Posterior cingulate gyrus (tissue), 11 donors: ENCODE measurements at places on chromosomes 5 and 9.

DNA sequence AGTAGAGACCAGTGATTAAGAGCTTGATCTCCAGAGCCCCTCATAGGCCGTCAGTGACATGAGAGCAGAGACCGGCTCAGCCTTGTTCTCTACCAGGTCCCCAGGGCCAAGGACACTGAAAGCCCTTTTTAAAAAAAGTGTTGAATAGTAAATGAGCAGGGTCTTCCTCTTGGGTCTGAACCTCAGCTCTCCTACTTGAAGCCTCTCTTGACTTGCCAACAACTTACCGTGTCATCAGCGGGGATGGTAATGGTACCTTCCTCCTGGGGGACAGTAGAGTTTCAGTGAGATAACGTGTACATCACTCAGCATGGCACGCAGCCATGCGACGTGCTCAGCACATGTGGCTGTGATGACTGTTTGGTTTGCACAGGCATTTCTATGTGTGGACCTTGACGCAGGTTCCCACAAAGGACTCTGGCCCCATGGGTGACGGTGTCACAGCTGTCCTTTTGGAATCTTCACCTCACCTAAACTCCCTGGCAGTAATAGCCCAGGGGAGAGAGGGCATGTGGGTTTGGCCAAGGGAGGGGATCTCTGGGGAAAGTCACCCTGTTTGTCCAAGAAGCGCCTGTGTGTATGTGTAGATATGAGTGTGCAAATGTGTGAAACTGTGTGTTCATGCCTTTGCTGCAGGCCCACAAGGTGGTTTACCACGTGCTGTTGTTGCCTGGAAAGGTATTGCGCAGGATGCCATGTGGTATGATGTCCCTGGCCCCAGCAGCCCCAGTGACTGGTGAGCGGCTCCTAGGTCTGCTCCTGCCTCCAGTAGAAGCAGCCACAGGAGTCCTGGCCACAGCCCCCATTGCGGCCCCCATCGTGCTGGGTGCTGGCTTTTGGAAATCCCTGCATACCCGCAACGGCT, 18.7 kb downstream of the ERGIC1 start:
- DNase-seq, result no peak

- no peak for DNase-seq
Measured at GRCh38 chr9:117705386-117705785, 1.2 kb downstream of the TLR4 start.

DNA sequence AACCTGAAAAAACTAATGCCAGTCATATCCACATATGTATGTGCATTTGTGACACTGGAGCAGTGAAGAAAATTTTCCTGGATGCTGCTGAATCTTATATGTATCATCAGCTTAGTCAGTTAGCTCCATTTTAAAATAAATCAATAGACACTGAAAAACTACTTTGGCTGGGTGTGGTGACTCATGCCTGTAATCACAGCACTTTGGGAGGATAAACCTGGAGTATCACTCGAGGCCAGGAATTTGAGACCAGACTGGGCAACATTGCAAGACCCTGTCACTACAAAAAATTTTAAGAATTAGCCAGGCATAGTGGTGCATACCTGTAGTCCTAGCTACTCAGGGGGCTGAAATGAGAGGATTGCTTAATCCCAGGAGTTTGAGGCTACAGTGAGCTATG, 511.0 kb upstream of the TLE4 start:
- DNase-seq, result no peak

GRCh38 chr5:13910637-13911288, 33.7 kb downstream of the DNAH5 start:
- no peak for DNase-seq

DNA sequence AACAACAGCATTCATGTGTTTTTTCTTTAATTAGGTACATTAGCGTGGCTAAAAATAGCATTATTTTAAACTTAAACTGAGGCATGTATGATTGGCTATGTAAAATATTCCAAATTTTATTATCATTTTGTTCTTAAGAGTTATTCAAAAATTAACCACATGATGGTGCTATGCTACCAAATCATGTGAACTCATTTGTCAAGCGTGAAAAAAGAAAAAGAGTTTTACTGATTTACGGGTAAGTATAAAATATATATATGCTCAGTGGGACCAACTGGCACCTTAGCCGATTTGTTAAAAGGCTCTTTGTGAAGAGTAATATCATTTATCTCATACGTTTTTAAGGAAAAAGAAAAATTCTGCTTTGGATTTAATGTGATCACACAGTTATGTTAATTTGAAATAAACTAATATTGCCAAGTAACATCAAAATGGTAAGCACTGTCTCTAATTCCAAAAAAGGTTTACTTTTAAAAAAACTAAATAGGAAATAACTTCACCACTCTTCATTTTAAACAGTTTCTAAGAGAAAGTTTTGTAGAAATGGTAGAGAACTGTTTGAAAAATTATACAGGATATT, 1042.3 kb downstream of the CDH12 start:
- DNase-seq, result no peak

DNA sequence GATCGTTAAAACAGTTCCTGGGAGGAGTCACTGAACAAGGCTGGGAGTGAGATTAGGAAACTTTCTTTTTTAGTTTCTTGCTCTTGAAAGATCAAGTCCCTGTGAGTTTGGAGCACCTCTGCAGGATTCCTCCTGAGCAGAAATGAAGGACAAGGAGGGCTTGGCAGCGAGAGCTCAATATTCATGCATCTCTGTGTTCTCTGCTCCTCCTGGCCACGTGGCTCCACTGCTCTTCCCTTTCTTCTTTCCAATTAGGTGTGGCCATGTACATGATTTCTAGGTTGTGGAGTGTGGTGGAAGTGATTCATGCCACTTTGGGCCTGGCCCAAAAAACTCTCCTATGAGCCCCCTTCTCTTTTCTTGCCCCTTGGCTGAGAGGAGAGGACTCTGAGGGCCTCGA, 67.2 kb downstream of the FGF18 start:
- no peak for DNase-seq

DNA sequence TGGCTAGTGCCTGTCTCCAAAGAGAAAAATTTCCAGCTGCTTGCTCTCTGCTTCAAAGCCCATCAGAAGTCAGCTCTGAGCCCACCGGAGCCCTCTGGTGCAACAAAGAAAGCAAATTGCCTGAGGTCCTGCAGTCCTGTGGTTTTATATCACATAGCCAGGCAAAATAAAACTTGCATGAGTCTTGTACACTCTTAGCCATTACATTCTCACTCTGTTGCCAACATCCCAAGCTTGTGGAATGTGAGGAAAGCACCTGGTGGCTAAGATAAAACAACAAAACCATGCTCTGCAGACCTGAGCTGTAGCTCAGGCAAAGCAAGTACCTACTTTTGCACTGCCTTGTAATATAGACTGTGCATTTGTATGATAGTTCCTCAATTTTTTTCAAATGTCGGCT, 133.7 kb downstream of the GPBP1 start:
- no peak for DNase-seq

- no peak for DNase-seq
Measured at GRCh38 chr5:108481355-108481931, 99.5 kb upstream of the FBXL17 start.

GRCh38 chr5:158634714-158635113, 465.0 kb downstream of the EBF1 start:
- no peak for DNase-seq

- DNase-seq, result no peak
Measured at GRCh38 chr9:88198341-88198807, 60.1 kb upstream of the SPATA31C2 start.

DNA sequence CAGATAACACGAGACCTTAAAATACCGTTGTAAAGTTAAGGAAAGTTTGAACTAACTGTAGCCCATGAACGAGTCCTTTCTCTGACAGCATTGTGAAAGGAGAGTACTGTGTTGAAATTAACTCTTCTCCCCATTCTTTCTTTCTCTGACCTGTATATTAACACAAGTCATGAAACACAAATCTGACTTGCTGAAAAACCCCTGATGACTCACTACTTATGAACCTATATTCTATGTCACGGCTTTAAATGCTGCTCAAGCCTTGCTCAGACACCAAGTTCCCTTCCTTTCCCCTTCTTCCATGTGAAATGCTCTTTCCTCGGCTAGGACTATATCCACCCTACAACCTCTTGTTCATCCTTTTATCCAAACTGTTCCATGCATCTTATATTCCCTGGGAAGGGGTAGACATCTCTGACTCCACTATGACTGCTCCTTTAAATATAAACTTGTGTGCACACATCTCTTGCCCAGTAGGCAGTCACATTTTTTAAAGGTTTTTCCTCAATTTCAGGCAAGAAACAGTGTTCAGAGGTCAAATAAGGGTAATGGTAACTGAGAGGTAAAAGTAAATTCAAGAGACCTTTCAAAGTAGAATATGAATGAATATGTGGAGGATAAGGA, 142.9 kb downstream of the NFIB start:
- DNase-seq, result no peak

DNA sequence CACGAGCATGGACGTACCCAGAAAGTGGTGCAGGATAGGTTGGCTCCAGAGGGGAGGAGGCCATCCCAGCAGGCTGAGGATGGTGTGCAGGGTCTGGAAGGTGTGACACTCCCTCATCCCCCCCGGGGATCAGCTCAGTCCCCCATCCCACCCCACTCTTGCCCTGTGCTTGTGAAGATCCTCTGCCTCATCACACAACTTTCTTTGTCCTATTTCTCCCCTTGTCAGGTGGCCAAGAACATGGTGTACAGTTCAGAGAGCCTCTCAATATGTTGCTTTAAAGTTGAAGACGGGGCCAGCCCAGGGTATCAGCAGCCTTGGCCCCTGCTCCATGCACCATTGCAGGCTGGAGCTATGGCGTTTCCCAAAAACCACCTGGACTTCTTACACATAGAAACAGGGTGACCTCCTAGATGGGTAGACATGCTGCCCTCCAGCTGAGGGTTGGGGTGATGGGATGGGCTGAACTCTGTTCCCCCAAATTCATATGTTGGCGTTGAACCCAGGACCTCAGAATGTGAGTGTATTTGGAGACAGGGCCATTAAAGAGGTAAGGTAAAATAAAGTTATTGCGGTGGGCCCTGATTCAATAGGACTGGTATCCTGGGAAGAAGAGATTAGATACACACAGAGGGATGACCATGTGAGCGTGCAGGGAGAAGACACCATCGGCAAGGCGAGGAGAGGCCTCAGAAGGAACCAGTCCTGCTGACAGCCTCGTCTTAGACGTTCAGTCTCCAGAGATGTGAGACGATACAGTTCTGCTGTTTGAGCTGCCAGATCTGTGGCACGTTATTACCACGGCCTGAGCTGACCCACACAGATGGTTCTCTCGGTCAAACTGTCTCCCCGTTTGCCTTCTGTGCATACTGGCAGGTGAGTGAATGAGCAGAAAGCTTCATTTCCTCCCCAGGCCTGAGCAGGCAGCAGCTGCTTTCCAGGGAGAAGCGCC, 272.5 kb downstream of the GADD45G start:
- DNase-seq, result no peak

DNA sequence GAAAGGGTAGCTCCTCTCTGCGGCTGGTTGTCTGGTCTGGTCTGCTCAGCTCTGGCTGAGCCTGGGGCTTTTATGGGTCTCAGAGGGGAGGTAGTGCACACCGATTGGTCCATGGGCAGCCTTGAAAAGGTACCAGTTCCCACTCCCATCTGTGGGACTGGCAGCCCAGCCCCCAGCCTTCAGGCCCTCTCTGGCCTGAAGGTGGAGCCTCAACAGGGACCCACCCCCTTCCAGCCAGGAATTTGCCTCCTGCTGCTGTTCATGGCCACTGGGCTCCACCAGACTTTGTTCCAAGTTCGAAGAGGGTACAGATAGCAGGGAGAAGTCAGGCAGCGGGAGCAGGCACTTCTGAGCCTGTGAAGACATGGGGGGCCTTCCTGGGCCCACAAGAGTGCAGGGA, 165.3 kb upstream of the SLC27A6 start:
- DNase-seq, result no peak

DNA sequence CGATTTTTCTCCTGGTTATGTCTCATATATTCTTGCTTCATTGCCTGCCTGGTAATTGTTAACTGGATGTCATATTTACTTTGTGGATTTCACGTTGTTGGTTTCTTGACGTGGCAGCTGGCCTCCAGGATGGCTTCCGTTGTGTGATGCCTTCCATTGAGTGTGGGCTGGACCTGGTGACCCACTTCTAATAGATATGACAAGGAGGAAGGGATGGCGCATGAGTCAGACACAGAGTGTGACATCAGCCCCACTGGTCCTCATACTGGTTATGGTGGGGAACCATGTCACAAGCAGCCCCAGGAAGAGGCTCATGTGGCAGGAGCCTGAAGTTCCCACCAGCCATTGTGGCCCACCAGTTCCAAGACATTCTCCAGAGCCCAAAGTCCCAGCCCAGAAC, 6.4 kb upstream of the PAEP start:
- DNase-seq, result no peak

DNA sequence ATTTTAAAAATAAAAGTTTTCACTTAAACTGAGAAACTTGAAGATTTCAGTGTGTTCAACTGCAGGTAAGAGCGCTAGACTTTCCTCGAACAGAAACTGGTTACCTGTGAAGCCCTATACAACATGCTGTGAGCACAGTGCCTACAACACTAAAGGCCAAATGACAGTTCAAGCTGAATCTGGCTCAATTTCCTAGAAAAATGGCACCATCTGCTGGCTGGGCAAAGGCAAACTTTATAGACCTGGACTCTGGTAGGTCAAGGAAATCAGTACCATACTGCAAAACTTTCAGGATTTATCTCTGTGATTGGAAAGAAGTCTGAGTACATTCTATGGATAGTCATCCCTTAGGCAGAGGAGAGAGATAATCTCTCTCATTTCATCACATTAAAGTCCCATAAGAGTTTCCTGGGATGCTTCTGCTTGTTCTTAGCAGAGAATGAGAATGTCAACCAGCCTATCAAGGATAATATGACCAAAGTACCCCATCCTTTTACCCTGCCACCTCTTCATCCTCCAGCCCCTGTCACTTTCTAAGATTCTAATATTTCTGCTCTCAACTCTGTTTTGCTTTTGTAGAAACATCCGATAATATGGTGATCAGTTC, 31.8 kb upstream of the FOXB2 start:
- no peak for DNase-seq

DNA sequence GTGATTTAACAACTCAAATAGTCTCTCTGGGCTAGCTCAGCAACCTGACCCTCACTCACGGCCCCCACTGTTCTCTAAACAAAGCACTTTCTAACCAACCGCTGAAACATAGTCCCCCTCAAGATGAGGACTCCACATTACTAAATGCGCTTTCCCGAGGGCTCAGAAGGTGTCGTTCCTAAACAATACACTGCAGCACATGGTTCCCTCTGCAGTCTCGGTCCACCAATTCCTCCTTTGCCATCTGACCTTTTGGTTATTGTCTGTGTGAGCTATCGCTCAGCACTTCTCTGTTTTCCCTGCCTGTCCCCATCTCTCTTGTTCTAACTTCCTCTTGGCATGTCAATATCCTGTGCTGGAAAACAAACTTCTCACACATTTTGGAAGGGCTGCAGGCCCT, 7.2 kb downstream of the EPB41L4A start:
- no peak for DNase-seq

GRCh38 chr5:41118177-41118576, 47.0 kb upstream of the MROH2B start:
- no peak for DNase-seq

DNA sequence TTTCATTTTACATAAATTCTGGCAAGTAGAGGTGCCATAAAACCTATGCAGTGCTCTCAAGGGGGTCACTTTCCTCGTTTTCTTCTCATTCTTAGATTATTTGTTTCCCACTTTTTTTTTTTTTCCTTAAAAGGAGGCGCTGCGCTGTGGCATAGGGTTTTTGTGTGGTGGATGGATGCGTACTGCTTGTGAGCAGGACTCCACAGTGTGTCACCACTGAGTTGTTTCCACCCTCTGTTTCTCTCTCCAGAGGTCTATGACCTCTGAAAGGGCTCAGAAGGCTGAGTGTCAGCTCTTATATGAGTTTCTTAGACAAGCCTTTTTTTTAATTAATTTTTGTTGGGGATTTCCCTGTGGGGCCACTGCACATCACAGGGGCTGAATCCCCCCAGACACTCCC, 13.6 kb upstream of the CLTB start:
- DNase-seq, result no peak
